ENCODE measurements at places on chromosomes 3 and 15. TPM values are rescaled to one million over a fixed set of nuclear protein-coding genes. Genes with fewer than 3 reads are reported as not detected.

The MINAR1 gene
- total RNA-seq = 15.3 TPM

The GXYLT2 gene
- 26.4 TPM for total RNA-seq

DNA sequence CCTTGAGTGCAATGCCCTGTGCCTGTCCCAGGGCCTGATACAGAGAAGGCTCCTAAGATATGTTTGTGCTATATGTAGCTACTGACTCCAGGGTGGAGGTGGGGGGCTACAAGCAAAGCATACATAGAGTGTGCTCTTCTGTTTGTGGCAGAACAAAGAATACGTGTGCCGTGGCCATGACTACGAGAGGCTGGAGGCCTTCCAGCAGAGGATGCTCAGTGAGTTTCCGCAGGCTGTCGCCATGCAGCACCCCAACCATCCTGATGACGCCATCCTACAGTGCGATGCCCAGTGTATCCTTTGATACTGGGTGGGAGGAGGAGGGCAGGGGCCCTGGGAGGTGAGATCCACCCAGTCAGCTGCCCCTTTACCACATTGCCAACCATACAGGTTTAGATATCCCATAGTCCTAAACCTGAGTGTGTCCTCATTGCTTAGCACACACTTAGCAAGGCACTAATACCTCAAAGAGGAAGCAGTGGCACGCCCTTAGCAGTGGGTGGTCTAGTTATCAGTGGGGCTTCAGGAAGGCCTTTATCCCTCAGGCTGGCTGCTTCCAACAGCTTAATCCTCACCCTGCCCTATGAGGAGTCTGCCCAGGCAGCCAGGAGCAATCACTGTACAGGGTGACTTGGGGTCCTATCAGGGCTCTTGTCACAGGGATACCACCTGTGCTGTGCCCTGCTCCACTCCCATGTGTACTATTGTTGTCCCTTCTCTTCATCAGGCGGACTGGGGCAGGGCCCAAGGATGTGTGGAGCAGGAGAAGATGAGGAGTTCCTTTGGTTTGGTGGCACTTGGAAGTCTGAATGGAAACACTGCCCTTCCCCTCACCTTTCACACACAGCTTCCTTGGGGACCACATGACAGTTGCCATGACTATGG lies 30.1 kb upstream of the MANF start:
- DNase-seq = no peak

DNA sequence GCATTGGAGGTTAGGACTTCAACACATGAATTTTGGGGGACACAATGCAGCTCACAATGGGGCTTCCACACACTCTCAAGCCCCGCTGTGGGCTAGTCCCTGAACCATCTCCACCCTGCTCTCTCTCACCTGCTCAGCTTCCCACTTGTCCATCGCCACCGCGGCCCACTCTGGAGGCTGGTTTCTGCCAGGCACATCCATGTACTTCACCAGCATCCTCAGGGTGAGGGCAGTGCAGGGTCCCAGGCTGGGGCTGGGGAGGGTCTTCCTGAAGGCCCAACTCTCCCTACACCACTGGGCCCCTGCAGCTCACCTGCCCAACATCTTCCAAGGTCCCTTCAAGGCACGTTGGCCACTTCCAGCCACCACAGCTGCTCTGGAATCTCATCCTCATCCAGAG lies 46.4 kb downstream of the KLF15 start:
- no peak for DNase-seq

DNA sequence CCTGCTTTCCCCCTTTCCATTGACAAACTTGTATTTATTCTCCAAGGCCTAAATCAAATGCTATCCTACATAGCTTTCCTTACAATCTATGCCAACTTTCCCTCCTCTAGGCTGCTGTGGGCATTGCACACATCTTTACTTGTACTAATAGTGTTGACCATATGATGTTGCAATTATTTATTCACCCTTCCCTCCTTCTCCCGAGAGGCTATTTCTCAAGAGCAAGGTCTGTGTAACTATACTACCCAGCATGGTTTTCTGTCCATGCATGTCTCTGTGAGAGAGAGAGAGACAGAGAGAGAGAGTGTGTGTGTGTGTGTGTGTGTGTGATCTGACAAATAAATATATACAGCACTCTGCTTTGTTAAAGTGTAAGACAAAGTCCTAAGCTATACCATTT lies 63.8 kb downstream of the GTPBP8 start:
- no peak for DNase-seq

The PLSCR2 gene
- total RNA-seq = not detected

DNA sequence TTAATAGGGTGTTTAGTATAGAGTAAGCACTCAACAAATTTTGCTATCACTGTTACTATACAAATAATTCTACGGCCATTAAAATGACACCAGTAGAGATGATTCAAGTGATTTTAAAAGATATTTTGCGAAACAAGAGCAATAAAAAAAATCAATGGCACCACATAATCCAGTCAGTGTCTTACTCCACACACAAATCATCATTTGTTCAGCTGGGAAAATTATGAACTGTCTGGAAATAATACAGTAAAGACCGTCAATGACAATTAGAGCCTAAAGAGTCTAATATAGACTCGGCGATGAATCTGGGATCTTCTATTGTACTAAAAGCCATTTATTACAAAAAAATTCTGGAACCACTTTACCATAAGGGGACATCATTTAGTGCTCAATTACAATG lies 270.5 kb downstream of the ARRDC4 start:
- DNase-seq = no peak

GRCh38 chr3:113867506-113867905 lies 28.9 kb downstream of the GRAMD1C start:
- no peak for DNase-seq

DNA sequence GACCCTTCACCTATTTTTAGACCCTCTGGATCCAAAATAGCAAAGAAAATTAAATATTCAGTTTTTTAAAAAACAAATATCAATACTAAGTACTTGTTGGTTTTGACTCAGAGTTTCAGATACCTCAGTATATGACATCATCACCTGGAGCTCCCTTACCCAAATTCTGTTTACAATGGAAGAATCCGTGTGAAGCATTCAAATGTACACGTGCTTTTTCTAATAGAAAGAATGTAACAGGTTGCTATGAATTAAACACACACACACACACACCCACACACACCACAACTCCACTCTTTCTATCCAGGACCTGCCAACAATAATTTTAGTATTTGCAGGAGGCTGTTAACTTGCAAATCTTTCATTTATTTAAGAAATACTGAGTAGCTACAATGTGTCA lies 221.8 kb downstream of the THRB start:
- DNase-seq = no peak

DNA sequence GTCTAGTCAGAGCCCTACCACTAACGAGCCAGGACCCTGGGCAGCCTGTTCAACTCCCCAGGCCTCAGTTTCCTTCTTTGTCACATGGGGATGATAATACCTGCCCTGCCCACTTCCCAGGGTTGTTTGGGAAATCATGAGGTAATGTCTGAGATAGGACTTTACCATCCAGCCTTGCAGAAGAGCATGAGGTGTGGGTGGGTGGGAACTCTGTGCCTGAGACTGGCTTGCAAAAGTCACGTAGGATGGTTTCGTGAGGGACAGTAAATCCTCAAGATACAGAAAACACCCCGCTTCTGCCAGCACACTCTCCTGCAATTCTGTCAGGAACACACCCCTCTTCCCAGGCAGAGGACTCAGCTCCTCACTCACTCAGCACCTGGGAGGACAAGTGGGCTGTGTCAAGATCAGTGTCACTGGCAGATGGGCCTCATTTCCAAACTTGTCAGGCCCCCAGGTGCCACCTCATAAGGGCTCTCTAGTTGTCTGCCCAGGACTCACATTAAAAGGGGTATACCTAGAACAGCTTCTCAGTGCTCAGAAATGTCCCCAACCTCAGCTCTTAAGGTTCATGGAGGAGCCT lies 58.4 kb downstream of the DAPK2 start:
- DNase-seq = no peak

DNA sequence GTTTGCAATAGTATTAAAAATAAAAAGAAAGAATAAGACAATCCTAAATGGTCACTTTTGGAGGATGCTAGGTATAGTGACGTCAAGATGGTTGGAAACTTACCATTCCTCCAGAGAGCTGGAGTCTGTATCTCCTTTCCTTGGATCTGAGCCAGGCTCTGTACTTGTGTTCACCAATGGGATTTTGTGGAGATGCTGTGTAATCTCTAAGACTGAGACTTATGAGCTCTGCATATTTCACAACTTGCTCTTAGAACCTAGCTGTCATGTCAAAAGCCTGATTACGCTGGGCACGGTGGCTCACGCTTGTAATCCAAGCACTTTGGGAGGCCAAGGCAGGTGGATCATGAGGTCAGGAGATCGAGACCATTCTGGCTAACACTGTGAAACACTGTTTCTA lies 126.8 kb upstream of the CLSTN2 start:
- DNase-seq = no peak

- DNase-seq = no peak
These were observed 5.3 kb downstream of the CLK3 start for GRCh38 chr15:74620636-74621545.
